CD4-positive, alpha-beta T cell (primary cell): ENCODE measurements at places on chromosomes 3 and 15. TPM values are rescaled to one million over a fixed set of nuclear protein-coding genes. Genes with fewer than 3 reads are reported as not detected.

The TMC3 gene
- not detected for total RNA-seq

The MME gene
- 0.69 TPM for total RNA-seq

The CX3CR1 gene
- total RNA-seq, result 0.14 TPM

The WWTR1 gene
- 0.30 TPM for total RNA-seq

The FAM81A gene
- total RNA-seq, result not detected

The NR2E3 gene
- total RNA-seq, result not detected

The CATSPER2 gene
- 4.1 TPM for total RNA-seq

The TRIP4 gene
- total RNA-seq, result 9.6 TPM

The RPL35A gene
- 2,238 TPM for total RNA-seq
